ENCODE measurements at places on chromosomes 6 and 20.

DNA sequence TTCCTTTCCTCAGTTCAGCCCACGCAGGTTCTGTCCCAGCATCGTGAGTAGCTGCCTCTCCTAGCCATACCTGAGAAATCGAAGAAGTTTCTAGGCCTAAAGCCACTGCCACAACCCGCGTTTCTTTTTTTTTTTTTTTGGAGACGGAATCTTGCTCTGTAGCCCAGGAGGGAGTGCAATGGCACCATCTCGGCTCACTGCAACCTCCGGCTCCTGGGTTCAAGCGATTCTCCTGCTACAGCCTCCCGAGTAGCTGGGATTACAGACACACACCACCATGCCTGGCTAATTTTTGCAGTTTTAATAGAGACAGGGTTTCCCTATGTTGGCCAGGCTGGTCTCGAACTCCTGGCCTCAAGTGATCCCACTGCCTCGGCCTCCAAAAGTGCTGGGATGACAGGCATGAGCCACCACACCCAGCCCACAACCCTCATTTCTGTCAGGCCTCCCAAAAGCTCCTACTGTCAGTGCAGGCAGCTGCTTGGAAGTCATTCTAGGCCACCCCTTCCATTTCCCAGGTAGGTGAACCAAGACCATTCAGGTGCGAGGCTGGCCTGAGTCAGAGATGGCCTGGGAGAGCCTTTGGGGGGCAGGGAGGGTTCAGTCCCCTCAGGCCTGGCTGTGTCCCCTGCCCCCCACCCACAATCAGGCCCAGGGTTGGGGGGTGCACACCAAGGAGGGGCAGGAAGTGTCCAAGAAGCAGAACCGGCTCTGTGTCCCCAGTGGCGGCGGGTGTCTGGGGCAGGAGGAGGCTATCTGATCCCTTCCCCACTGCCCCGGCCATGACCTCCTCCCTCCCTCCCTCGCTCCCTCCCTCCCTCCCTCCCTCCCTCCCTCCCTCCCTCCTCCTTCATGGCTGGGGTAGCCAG lies 47.2 kb downstream of the NOL4L start:
- no peak for DNase-seq

DNA sequence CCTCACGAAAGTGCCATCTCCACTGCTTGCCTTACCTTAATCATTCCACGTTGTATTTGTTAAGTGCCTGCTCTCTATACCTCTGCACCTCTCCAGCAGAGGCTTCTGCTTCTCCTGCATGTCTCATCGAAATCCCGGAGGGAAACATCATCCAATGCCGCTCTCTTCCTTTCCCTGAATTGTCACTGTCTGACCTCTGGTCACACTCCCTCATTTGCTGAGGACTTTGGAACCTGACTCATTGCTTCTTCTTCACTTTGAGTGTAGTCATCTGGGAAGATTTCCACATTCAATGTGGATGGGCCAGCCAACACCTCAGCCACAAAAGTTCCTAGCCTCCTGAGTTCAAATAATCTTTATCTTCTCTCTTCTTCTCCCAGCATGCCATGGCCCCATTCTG lies 78.9 kb upstream of the BEND6 start:
- DNase-seq = no peak

DNA sequence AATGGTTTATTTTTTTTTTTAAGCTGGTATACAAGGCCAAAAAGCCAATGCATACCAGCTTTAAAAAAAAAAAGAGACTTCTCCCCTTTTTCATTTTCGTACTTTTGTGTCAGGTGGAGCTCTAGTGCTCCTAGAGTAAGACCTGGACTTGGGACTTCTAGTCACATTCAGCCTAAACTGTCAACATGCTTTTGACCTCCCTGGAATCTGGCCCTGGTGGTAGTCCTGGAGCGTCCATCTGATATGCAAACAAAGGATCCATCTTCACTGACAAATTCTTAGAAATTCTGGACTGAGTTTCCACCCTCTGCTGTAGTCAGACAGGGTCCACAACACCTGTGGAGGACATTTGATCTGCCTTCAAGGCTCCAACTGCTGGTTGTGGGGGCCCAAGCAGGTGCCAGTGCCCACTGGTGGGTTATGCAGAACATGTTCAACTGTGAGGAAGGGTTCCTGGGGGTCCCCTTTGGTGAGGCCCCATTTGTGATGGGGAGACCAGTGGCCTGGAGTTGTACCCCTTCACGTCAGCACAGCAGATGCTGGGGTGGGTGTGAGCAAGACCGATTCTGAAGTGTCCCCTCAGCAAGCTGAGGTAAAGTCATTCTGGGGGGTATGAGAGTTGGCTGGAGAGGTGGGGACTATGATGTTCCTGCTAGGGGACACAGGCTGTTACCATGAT lies 12.6 kb upstream of the PCMTD2 start:
- no peak for DNase-seq

- DNase-seq = no peak
Observed at GRCh38 chr6:92753956-92754355, 665.4 kb downstream of the EPHA7 start.

- DNase-seq = no peak
Observed at GRCh38 chr6:128885381-128885780, 2.4 kb downstream of the LAMA2 start.

- no peak for DNase-seq
Observed at GRCh38 chr6:84137051-84137375, 90.4 kb downstream of the CEP162 start.

DNA sequence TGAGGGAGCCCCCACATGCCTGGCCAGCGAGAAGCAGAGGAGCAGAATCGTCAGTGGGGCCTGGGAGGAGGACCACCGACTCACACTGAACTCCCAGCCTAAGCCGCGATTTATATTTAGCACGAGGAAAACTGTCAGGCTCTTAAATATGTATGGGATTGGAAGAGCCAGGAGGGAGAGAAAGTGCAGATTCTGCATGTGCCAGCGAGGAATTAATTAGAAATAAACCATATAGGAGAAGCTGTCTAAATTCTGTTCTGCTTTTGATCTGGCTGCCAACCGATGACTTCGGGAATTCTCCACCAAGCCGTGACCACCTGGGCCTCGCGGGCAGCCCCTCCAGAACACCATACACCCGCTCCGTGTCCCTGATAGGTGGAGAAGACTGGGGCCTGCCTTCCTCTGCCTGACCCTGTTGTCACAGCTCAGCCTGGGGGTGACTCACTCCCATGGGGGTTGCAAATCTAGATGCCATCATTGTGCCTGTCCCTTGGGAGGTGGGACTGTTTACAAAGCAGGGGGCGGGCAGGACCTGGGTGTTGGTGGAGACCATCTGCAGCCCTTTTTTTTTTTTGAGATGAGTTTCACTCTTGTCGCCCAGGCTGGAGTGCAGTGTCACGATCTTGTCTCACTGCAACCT lies 91.1 kb upstream of the PMEPA1 start:
- DNase-seq = no peak

GRCh38 chr6:31927242-31927862 lies at the start of gene C2:
Gene C2, plus strand, starts transcription at chr6:31927717. Its CDS starts 36 bp downstream, at chr6:31927753.
- DNase-seq = no peak

DNA sequence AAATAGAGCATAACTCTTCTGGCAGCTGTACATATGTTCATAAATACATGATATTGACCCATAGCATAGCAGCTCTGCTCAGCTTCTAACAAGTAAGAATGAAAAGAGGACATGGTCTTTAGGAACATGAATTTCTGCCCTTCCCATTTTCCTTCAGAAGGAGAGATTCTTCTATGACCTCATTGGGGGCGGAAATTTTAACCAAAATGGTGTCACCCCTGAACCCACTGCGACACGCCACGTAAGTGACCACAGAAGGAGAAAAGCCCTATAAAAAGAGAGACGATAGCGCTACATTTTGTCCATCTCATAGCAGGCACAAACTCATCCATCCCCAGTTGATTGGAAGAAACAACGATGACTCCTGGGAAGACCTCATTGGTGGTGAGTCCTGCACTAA lies at the start of gene IL17A:
Gene IL17A (plus strand): TSS at position 301 of the 400 bp plus-strand sequence. CDS start 57 bp downstream, at position 358.
- no peak for DNase-seq

- peak; percentile 39 for DNase-seq
Observed at GRCh38 chr6:38871741-38872568, 156.8 kb downstream of the DNAH8 start.

- DNase-seq = no peak
Observed at GRCh38 chr6:131453803-131454202, 119.2 kb upstream of the ARG1 start.

DNA sequence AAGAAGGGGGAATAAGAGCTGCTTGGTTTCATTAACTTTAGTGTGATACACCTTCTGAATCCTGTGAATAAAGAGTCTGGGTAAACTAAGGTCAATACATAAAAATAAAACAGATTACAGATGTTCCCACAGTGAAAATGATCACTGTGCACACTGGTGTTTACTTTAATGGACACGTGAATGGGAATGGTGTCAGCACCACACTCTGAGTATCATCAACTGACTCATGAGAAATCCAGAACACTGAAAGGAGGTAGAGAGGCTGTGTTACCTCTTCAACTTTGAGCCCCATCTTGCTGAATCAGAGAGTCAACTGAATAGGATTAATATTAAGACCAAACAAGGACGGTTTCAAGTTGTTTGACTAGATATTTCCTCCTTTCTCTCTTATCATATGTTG lies 75.0 kb downstream of the ELOVL4 start:
- DNase-seq = no peak

DNA sequence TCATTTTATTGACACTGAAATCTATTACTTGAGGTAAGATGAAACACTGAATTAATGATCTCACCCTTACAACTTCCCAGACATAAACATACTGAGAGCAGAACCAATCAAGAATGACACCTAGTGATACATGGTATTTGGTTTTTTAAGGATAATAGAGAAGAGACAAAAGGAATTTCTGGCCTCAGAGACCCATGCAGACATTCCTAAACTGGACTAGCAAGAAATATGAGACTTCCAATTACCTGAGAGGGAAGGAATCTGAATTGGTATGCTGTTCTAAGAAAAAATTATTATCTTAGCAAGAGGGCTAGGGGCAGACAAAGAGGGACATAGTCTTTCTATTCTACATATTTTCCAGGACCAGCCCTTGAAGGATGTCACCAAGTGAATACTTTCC lies 141.1 kb downstream of the BMP5 start:
- DNase-seq = no peak

GRCh38 chr6:53605543-53606235 lies 59.9 kb downstream of the KLHL31 start:
- no peak for DNase-seq

GRCh38 chr20:43383026-43383795 lies 74.5 kb upstream of the SRSF6 start:
- DNase-seq = peak; percentile 38

- no peak for DNase-seq
Observed at GRCh38 chr20:40090236-40090635, 598.8 kb downstream of the MAFB start.

DNA sequence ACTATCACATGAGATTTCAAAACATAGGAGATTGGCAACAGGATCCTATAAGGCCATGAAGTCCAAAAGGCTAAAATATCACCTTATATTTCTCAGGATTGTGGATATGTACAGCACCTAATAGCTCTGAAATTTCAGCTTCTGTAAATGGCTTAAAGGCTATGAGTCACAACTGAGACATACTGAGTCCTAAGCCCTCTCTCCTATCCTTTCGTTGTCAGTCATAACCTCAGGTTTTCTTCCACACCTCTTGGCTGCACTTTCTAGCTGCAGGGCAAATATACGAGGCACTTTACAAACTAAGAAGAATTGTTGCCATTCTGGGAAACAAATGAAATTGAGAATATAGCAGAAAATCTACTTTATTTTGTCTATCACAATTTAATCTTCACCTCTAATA lies 969.9 kb upstream of the EPHA7 start:
- DNase-seq = no peak

GRCh38 chr20:32664678-32665159 lies 9.0 kb downstream of the C20orf203 start:
- DNase-seq = no peak

- DNase-seq = no peak
Observed at GRCh38 chr6:158536891-158537798, 22.7 kb upstream of the TMEM181 start.

DNA sequence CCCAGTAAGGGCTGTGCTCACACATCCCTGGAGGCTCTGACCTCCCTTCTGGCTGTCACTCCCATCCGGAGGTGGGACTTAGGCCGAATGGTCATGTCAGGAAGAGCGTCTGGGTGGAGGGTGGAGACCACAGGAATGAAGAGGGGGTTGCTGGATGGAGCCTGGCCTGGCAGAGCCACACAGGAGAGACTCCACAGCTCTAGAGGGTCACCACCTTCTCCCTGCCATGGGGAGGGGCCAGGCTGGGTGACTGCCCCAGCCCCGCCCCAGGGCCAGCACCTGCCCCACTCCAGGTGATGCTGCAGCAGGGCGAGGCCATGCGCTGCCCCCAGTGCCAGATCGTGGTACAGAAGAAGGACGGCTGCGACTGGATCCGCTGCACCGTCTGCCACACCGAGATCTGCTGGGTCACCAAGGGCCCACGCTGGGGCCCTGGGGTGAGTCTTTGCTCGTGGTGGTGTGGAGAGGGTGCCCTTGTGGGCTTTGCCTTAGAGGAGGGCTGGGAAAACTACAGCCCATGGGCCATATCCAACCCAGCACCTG lies 20.6 kb downstream of the RBCK1 start:
- no peak for DNase-seq

- peak; percentile 3 for DNase-seq
Observed at GRCh38 chr6:22409486-22409885, 112.7 kb upstream of the PRL start.

DNA sequence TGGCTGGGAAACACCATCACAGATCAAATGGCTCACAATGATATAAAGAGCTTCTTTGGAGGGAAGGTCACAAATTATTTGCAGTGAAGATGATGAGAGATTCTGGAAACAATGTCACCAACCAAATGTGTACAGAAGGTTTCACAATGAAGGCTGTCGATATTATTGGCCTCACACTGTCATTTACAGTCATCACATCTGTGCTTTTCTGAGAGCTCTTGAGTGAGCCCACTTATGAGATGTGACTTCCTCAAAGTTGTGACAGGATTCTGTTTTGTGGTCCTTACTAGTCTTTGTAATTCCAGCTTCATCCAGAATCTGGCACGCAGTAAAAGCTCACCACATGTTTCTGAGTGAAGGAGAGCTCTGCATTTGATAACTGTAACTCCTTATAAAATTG lies 133.6 kb downstream of the LMBRD1 start:
- no peak for DNase-seq

DNA sequence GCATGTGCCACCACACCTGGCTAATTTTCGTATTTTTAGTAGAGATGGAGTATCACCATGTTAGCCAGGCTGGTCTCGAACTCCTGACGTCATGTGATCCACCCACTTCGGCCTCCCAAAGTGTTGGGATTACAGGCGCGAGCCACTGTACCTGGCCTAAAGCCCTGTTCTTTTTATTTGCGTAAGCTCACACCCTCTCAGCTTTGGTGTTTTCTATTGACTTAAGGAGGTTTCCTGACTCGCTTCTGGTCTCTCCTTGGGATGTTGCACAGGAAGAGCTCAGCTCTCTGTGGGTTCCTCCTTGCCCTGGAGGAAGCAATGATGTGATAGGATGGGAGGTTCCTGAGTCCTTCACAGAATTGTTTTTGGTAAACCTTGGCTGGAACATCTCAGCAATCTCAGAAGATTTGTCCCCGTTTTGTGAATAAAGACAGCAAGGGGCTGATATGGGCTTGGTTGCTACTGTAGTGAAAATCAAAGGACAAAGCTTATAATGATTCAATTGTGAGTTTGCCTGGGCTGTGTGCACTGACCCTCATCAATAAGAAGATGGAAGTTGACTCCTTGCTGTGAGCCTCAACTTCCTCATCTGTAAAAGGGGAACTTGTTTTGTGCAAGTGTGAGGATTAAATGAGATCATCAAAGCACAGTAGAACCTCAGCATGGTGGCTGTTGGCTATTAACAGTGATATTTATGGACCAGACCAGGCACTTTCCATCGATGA lies 27.0 kb downstream of the TOX2 start:
- DNase-seq = no peak
